ENCODE measurements at places on chromosomes 4 and X.
A peak's percentile ranks its signal among the peaks of the same experiment; 100 is the strongest.

- DNase-seq, result no peak
Observed at GRCh38 chr4:7286170-7286569, 93.8 kb downstream of the SORCS2 start.

DNA sequence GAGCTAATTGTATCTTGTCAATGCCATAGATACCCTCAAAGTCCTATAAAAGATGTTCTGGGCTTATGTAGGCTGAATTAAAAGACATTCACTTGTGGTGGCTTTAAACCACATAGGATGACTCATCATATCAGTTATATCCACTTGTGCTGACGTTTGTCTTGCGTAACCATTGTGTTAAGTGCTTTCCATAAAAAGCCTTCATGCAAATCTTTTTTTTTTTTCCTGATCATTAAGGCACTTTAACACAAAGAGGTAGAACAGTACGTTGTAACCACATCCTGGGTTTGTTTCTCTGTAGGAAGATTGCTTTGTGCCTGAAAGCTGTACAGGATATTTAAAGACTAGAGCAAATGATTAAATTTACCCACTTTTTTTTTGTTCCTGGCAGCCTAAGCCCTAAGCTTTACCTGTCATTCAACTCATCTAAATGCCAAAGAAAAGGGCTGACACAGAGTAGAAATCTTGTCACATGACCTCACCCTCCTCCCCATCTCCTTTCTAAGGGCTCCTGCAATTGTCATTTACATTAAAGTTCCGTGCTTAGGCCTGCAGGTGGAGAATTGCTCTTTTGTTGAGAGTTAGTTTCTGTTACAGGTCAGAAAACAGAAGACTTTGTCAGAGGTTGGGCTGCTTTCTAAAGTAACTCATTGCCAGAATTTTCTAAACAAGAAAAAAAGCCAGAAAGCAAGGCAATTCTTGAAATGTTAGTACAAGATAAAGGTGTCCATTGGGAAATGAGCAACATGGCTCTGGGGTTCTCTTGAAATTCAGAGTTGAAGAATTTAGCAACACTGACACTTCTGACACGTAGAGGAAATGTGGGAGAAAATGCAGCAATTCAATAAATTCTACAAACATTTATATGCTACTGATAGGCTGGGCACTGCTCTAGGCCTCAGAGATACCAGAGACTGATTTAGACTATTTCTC, 555.6 kb downstream of the PPARGC1A start:
- DNase-seq, result peak; percentile 71

- no peak for DNase-seq
Observed at GRCh38 chr4:187934766-187935165, 60.8 kb upstream of the ZFP42 start.

DNA sequence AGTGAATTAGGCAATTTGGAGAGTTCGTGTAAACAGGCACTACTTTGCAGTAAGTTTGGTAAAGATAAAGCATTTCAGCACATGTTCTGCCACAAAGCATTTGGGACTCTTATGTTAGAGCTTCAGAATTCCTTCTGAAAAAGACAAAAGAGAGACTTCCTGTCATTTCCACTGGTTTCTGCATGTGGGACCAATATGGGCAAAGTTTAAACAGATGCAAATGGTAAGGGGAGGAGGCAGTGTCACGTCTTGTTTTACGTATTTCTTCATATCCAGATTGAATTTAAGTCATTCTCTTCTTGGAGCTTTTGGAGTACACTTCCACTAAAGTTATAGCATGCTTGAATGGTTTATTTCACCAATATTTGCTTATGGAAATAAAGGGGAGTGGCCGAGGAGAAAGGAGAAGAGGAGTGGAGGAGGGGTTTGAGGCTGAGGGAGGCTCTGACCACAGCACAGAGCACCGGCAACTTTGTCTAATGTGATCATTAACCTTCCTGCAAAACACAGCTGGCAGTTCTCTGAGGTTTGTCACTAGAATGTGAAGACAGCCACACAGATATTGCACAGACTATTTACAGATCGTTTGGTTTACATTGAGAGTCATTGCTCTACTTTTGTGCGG, at the start of gene APELA:
Gene APELA (plus strand): TSS at position 479 of the 625 bp plus-strand sequence. CDS start 154 bp downstream, outside the sequence.
- DNase-seq, result peak; percentile 88

GRCh38 chr4:94507708-94508107, 56.0 kb downstream of the PDLIM5 start:
- no peak for DNase-seq

DNA sequence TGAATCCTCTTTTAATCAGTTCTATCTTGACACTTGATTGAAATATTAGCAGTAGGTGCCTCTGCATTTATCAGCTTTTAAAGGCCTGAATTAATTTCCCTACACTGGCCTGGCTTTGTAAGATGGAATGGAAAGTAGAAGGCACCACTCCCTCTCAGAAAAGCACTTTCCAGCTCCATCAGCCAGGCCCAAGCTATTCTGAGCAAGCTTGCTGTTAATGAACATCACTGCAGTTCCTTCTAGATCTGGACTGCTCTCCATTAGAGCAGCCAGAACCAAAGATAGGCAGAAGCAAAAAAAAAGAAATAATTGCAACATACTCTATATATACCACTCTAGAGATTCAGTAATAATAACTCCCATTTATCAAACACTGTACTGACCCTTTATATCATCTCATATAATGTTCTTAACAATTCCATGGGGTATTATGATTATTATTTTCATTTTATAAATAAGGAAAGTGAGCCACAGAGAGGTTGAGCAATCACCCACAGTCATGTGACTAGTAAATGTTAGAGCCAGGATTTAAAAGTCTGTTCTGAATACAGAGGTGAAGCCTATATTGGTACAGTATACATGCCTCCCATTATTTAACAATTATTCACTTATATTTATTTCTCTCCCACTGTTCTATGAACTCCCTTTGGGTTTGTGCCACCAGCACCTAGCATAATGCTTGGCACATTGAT, 39.4 kb upstream of the GPC3 start:
- no peak for DNase-seq

GRCh38 chr4:118762730-118763477, 73.0 kb downstream of the SEC24D start:
- DNase-seq, result no peak

DNA sequence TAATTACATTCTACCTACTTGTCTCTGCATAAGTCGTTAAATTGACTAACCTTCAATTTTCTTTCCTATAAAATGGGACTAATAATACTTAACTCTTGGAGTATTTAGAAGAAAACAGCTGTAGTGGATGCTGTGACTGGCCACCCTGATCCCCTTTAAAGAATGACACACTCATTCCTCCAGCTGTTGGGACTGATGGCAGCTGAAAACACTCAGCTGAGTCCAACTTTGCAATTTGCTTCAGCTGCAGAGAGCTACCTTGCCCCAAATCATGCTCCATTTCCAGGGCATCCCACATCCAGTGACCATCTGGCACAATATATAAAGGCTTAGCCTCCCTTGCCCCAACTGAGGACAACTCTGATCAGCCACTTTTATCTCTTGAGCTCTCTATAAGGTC, 89.1 kb downstream of the MID1IP1 start:
- no peak for DNase-seq

- DNase-seq, result no peak
Observed at GRCh38 chr4:156889616-156890594, 81.7 kb downstream of the PDGFC start.

- no peak for DNase-seq
Observed at GRCh38 chr4:77636902-77637301, 31.3 kb downstream of the CXCL13 start.

DNA sequence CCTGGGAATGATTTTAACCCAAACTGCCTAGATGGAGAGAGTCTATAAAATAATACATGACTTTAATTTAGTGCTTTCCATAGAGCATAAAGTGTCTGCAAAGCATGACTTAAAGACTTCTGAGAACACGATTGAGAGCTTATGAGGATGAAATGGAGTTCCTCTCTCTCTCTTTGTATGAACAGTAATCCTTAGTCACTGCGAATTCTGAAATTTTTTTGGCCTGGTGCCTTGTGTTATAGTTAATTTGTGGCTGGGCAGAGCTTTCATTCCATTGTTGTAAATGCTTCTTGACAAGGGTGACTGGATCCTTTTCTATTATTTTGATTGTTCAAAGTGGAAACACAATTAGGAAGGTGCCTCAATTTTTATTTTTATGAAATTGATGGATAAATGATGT, 179.5 kb downstream of the CEP135 start:
- DNase-seq, result no peak

- no peak for DNase-seq
Observed at GRCh38 chrX:131915488-131915887, 107.6 kb upstream of the STK26 start.

DNA sequence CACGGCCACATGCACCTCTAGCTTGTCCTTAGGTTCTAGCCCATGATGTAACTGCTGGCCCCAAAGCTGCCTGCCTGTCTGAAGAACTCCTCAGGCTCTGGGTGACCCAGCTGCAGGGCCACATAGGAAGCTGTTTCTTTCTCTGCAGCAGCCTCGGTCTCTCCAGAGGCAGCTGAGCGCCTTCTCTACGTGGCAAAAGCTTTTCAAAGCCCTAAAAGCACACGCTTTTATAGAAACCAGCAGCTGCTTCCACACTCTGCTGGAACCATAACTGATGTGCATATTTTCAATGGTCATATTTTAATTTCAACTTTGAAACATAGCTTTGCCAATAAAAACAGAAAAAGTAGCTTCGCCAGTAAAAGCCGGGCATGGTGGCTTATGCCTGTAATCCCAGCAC, 37.4 kb downstream of the FAM53A start:
- DNase-seq, result no peak

- no peak for DNase-seq
Observed at GRCh38 chr4:42420140-42420539, 22.9 kb downstream of the SHISA3 start.

DNA sequence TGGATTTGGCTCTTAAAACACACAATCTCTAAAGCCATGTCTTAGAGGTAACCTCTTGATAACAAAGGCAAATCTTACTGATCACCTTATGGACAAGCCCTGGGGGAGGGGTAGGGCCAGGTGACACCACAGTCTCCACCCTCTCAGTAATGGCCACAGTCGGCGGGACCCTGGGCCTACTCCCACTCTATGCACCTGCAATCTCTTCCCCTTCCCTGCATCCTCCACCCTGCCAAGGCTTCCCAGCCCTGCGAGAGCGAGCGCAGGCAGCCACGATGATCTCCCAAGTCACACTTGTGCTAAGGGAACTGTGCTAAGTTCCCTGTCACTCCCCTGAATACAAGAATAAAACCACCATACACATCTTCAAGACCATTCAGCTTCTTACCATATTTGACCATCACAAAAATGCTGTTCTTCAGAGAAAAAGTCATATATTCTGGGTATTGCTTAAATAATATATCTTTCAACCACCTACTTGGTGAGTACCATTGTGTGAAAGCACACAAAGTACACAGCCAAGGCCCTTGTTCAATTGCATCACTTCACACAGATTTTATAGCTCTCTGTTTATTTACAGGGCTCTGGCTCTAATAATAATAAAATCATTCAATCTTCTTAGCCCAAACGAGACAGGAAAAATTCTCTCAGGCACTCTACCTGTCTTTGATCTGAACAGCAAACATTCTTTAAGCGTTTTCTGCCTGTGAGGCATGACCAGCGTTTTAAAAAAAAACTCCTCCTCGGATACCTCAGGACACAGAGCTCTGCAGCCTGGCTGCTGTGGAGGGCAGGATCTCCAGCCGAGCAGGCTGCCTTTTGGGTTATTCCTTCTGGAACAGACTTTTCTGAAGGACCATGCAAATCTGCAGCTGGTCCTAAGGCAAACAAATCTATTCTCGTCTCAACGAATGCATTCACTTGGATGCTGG, 115.7 kb upstream of the MAP3K15 start:
- no peak for DNase-seq

GRCh38 chr4:179415847-179416223, 1973.6 kb upstream of the AGA start:
- DNase-seq, result no peak

- no peak for DNase-seq
Observed at GRCh38 chr4:137804906-137805495, 272.7 kb upstream of the PCDH18 start.

GRCh38 chrX:148204195-148204594, 223.1 kb downstream of the FMR1NB start:
- DNase-seq, result no peak

- DNase-seq, result no peak
Observed at GRCh38 chrX:136065044-136065671, 79.9 kb downstream of the SLC9A6 start.

- no peak for DNase-seq
Observed at GRCh38 chr4:102466298-102466697, 34.9 kb upstream of the NFKB1 start.

GRCh38 chr4:184030764-184031163, 125.7 kb downstream of the STOX2 start:
- no peak for DNase-seq

GRCh38 chr4:86129546-86129945, 230.3 kb downstream of the MAPK10 start:
- no peak for DNase-seq

DNA sequence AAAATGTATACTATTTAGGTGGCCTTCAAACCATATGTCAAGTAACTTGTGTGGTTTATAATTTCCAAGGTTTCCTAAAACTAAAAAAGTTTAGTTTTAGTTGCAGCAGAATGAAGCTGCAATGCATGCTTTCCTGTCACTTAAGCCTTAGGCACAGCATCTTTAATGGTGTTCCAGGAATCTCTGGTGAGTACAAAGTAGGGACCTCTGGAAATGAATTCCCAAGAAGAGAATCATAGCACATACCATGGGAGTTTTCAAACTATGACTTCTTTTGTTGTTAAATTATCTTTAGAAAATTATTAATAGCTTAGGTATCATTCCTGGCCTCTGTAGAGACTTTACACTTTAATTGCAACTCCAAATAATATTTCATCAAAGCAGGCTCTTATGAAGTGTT, 1005.9 kb upstream of the PABPC4L start:
- DNase-seq, result no peak

GRCh38 chr4:38166082-38166481, 205.9 kb downstream of the PTTG2 start:
- DNase-seq, result no peak

DNA sequence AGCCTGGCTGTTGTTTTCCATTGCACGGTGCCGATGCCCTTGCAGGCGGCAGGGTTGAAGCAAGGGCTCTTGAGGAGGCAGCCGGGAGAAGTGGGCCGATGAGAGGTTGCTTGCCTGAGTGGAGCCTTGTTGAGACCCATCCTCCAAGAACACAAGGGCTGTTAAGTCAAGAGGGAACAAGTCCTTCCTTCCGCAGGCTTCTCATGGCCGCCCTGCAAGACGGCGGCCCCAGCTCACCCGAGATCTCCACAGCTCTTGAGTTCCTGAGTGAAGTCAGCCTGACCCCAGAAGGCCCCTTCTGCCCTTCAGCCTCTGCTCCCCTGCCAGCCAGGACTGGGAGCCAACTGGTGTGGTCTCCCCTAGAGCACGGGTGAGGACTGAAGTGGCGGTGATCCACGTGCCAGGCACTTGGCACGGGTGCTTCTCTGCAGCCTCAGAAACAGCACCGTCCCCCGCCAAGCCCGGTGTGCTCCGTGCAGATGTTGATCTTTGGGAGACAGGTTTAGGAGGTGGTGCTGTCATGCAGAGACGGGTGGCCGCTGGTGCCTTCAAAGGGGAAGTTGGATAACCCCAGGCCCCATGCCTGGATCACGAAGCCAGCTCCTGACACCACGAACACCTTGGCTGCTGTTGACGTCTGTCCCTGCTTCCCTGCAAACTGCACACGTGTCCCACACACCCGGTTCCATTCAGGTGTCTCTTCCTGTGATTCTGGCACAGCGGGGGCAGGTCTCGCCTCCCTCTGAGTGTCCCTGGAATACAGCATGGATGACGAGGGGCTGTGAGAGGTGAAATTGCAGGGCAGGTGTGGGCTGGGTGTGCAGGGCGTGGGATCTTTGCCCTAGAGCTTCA, 164.4 kb upstream of the PSAPL1 start:
- no peak for DNase-seq
